NCI-H1417 treated with DMSO at 0.1 percent for 48 hours (cell line): ENCODE measurements at places on chromosomes 12 and 14.
A peak's percentile ranks its signal among the peaks of the same experiment; 100 is the strongest.

GRCh38 chr12:97940629-97941028 lies 478.0 kb downstream of the RMST start:
- no peak for DNase-seq

DNA sequence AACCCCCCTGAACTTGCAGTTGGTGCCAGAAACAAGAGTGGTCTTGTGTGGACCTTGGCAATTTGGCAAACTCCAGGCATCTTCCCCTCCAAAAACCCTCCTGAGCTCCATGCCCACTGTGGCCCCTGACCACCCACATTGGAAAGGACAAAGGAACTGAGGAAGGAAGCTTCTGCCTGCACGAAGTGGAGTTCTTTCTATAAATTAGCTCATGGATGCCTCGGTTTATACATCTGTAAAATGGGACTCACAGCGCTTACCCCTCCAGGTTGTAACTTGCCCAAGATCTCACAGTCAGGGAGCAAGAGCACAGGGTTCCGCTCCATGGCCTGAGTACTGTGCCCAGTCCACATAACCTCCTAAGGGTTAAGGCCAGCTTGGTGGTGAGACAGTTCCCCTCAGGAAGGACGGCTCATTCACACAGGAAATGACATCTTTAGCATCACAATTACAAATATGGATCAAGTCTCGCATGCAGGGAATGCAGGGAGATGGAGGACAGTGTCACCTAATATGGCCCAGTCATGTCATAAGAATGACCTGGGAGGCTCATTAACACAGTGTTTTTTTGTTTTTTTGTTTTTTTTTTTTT lies 66.6 kb downstream of the CLMN start:
- DNase-seq = no peak

GRCh38 chr12:219891-220352 lies 6.0 kb upstream of the SLC6A12 start:
- no peak for DNase-seq

DNA sequence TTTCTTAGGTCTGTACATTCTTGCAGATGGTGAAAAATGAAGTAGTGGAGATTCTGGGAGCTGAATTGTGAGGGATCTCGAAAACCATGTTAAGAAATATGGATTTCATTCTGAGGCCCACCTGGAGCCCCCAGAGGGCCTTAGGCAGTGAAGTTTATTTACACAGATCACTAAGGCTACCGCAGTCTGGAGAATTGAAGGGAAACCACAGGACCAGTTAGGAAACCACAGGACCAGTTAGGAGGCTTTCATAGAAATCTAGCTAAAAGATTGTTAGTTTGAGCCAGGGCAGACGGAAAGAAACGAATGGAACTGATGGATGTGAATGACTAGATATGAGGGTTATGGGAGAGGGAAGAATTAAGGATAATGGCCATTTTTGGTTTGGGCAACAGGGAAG lies 7.2 kb downstream of the CBLN3 start:
- DNase-seq = no peak

GRCh38 chr12:67698672-67699581 lies 50.4 kb downstream of the DYRK2 start:
- no peak for DNase-seq

DNA sequence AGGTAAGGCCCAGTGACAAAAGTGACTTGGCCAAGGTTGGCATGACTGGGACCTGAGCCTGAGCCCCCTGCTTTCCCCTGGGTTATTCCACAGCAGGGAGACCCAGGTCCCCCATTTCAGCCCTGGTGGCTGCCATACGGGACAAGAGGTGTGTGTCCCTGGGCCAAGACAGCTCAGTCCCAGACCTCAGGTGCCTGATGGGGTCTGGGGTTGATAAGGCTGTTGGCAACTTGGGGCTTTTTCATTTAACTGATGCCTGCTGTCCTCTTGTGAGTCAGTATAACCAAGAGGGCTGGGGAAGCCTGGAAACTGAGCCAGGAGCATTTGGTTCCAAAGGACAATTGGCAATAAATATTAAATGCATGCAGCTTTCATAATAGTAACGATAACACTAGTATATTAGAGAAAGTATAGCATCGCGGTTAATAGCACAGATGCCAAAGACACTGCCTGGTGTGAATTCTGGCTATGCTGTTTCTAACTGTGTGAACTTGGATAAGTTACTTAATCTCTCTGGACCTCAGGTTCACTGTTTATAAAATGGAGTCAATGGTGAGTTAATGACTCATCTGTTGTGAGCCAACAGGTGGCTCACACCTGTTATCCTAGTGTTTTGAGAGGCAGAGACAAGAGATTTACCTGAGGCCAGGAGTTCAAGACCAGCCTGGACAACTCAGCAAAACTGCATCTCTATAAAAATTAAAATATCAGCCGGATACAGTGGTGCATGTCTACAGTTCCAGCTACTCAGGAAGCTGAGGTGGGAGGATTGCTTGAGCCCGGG lies 898 bp downstream of the SDSL start:
- DNase-seq = no peak

DNA sequence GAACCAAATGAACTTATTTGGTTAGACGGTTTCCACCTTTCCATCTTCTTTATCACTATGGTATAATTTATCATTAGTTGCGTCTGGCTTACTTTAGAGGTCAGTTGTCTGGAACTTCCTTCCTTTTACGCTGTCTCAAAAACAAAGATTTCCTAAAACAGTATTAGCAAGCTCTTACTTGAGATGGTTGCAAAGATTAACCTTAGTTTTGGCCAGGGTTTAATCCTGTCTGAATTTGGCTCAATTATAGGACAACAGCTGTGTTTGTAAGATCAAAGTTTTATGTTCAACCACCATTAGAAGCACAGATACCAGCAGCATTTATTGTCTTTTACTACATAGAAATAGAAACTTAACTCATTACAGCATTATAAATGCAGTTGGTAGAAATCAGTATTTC lies 7.9 kb upstream of the WASHC3 start:
- DNase-seq = no peak

GRCh38 chr12:124751654-124752355 lies 111.9 kb downstream of the SCARB1 start:
- no peak for DNase-seq

DNA sequence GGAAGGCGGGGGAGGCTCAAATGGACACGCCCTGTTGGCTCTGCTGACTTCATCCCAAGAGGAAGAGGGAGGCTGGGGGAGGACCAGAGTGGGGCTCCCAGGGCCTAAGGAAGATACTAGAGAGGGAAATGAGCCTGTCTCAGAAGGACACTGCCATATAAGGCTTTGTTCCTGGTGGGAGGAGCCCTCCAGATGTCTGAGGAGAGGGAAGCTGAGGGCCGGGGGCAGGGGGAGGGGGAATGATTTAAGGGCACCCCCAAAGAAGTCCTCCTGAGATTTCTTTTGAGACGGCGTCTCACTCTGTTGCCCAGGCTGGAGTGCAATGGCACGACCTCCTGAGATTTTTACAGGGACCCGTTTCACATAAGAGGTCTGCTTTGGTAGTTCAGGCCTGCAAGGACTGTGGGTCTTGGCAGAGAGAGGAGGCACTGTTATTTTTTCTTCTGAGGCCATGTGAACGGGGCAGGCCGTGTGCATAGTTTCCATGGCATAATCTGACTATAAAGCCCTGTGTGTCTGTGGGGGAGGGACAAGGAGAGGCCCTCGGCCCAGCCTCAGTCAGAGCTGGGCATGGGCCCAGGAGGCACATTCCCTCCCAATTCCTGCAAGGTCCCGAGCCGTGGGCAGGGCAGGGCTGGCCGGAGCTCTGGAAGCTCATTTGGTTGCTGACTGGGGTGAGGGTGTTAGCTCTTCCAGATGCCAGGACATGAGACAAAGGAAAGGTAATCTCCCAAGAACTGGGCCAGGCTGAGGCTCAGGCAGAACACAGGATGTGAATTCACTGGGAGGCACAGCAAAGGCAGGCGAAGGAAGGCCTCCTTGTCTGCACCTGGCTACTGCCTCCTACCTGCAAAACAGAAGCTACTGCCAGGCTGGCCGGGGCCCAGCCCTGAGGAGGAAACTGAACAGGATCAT lies 22.2 kb upstream of the PLEKHG3 start:
- no peak for DNase-seq

DNA sequence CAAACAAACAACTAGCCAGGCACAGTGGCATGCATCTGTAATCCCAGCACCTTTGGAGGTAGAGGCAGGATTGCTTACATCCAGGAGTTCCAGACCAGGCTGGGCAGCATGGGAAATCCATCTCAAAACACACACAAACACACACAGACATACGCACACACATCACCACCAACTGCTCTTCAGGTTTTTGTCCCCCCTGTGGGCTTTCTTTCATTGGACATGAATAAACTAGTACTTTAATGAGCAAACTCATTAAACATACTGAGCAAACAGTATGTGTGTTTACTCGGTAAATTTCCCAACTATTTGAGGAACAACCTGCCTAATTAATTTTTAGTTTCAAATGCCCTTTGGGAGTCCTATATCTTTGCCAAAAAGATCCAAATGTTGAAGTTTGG lies 10.1 kb upstream of the RASSF3 start:
- DNase-seq = peak; percentile 85

DNA sequence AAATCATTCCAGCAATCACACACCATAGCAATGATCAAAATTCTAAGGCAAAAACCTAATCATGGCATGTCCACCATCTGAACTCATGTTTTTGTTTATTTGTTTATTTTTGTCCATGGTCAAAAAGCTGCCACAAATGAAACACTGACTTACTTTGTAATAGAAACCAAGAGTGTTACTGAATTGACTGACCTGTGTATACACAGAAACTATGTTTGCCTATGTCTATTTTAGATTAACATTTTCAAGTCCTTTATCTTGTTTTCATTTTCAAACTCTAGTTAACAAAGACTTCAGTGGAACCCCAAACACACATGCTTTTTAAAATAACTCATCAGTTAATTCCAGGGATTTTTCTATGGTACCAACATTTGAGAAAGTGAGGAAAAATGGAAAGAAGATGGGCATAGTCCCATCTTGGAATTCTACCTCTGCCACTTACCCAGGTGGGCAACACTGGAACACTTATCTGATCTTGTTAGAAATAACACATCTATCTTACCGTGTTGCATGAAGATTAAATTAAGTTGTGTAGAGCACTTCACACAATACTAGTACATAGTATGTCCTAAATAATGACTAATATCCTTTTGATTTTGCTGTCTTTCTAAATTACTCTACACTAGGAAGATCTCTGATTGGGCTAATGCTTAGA lies 6.4 kb downstream of the LUM start:
- DNase-seq = no peak

- DNase-seq = no peak
Observed at GRCh38 chr14:103867523-103867953, 20.2 kb upstream of the PPP1R13B start.

GRCh38 chr12:127970491-127970890 lies 296.5 kb upstream of the TMEM132C start:
- DNase-seq = no peak

DNA sequence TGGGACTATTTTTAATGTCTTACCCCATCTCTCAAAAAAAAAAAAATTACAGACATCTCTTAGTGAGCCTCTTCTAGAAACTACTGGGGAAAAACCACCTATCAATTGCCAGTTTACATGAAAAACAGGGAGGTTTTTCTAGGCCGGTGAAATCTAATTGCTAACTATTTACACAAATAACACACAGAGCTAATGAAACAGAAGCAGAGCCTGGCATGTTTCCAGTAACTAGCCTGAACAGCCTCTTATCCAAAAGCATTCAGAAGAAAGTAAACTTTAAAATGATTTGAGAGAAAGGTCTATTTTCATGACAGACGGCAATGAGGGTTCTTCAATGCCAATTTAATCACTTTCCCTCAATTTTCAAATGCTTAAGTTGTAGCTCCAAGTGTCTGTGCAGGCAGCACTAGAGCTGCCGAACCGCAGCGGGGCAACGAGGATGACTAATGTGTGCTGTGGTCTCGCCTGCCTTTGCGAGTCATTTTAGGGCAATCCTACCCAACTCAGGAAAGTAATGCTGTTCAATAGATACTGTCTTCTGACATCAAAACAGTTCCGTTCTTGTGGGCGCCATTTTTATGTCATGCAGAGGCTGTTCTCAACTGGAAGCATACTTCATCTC lies 84.6 kb downstream of the SETD3 start:
- DNase-seq = no peak

DNA sequence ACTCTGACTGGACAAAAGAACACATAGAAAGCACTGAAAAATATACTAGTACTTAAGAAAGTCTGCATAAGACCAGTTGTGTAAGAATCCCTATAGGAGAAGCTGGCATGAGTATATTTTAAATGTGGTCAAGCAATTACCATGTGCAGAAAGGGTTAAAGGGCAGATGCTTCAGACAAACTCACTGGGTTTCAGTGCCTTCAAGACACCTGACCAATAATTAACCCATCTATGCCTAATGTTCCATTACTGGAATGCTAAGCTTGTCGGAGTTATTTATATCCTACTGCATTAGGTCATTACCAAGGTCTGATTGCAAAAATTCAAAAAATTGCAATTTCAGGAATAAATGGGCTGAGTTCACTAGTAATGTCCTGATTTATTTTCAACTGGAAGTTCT lies 41.3 kb downstream of the HNRNPC start:
- no peak for DNase-seq

DNA sequence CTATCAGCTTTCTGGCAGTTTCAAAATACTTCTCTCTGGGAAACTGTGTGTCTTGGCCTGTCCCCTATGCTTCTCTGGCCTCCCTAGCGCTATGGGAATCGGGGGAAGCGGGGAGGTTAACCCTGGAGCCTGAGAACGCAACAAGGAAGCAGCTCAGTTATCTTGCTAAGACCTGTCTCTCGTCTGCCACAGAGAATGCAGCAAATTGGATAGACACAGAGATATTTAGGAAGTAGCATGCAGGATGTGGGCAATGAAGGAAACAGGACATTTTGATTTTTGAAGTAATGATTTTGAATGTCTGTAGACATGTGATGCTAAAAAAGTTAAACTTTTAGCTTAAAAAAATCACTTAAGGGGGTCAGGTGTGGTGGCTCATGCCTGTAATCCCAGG lies 6.6 kb upstream of the CALCOCO1 start:
- DNase-seq = no peak

- no peak for DNase-seq
Observed at GRCh38 chr12:46843811-46844210, 18.0 kb upstream of the SLC38A4 start.

DNA sequence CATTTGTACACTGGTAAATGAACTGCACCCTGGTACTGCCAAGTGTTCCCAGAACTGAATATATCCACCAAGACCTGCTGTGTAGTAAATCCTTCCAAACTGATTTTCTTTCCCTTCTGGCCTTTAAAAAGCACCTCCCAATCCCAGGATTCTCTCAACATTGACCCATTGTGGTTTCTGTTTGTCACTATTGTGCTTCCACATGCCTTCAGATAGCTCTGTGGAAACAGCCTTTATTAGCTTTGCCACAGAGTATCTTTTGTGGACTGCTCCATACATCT lies 949 bp upstream of the KIF21A start:
- no peak for DNase-seq

DNA sequence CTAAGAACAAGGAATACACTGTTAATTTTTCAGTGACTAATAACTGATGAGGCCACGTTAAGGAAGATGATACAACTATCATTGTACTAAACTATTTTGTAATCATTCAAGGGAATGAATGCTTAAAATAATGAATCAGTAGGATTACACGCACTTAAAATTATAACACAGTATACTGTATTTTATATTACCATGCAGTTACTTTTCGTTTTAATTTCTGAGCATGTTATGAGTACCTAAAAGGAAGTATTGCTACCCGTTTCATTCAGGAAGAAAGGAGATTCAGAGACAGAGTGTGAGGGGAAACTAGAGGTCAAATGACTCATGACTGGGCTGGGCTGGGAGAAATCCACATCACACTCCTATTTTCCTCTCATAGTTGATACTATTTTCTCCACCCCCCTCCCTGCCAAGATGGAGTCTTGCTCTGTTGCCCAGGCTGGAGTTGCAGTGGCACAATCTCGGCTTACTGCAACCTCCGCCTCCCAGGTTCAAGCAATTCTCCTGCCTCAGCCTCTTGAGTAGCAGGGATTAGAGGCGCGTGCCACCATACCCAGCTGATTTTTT lies 202.0 kb downstream of the PPM1H start:
- no peak for DNase-seq
